ENCODE measurements at places on chromosomes 3 and 15. TPM values are rescaled to one million over a fixed set of nuclear protein-coding genes. Genes with fewer than 3 reads are reported as not detected.

Gene ROPN1
- not detected for total RNA-seq

GRCh38 chr3:169347597-169347996 lies 315.9 kb downstream of the MECOM start:
- no peaks in the 10 kb centered on the region for H3K27me3 ChIP-seq
- DNase-seq = no peak
- H3K4me1 ChIP-seq = no peaks in the 10 kb centered on the region
- no peaks in the 10 kb centered on the region for H3K36me3 ChIP-seq

Gene SNX33
- total RNA-seq = 3.5 TPM

DNA sequence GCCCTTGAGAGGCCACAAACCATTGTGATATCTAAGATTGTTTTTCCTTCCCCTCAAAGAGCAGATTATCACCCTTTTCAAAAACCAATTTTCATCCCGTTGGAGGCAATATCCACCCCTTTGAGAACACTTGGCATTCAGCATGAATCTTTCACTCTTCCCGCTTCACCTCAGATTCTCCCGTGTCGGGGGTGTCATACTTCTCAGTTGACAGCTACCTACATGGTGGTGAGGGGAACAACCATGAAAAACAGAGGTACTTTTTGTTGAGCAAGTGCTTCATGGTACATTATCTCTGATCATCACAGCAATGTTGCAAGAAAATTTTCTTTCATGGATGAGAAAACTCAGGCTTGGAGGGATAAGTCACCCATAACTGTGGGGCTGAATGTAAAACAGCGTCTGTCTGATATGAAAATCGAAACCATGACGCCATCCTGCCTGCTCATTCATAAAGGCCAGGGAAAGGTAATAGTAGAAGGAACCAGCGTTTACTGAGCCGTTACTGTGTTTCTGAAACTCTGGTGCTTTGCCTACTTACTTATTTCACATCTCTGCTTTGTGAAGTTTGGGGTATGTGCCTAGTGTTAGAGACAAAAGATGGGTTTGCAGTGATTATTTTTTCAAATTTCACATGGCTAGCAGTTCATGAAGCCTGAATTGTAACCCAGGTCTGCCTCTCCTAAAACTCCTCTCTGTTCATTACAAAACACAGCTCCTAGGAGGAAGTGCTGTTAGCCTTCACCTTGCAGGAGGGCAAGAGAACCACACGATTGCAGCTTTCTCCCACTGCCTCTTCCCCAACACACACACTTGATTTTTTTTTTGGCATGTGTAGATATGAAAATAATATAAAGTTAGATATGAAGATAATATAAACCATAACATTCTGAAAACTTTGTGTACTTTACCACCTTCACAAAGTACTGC lies 35.4 kb downstream of the SV2B start:
- no peak for DNase-seq
- H3K27ac ChIP-seq = no peak overlapping the region
- no peaks in the 10 kb centered on the region for H3K4me1 ChIP-seq
- no peaks in the 10 kb centered on the region for H3K36me3 ChIP-seq
- no peak overlapping the region for H3K4me3 ChIP-seq
- peaks cover under 1% of the 10 kb centered on the region for H3K27me3 ChIP-seq

DNA sequence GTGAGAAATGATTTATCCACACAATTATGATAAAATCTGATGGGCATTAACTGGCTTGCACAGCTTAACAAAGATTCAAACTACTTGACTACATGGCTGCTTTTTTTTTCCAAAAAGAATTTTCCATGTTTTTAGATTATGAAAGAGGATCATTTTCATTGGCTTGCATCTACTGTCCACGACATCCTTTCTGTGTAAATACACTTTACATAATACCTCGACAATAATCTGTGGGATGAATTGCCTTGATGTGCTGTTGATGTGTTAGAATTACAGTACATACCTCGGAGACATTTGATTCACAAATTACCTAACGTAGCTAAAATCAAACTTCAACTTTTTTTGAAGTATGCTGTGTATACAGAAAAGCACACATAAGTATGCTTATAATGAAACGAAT lies 104.4 kb downstream of the PPP2R3A start:
- no peak overlapping the region for H3K4me3 ChIP-seq

DNA sequence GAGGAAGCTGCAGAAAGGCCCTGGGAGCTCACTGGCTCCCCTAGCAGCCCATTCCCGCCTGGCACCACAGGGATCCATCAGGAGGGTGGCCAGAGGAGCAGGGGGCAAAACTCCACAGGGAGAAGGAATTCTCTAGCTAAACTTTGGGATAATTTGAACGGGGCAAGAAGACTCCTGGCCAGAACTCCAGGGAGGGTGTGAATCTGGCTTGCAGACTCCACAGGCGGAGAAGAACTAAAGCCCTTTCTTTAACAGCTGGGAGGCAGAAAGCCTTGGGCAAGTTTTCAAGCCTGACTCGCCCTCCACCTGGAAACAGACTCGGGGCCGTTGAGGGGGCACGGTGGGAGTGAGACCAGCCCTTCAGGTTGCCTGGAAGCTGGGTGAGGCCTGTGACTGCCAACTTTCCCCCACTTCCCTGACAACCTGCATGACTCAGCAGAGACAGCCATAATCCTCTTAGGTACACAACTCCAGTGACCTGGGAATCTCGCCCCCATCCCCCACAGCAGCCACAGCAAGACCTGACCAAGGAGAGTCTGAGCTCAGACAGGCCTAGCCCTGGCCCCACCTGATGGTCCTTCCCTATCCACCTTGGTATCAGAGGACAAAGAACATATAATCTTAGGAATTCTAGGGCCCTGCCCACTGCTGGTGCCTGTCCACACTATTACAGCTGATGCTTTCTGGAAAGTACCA lies 28.6 kb downstream of the SLC27A2 start:
- no peaks in the 10 kb centered on the region for H3K36me3 ChIP-seq
- no peak overlapping the region for H3K4me3 ChIP-seq
- H3K4me1 ChIP-seq = no peaks in the 10 kb centered on the region
- no peak overlapping the region for H3K27ac ChIP-seq

DNA sequence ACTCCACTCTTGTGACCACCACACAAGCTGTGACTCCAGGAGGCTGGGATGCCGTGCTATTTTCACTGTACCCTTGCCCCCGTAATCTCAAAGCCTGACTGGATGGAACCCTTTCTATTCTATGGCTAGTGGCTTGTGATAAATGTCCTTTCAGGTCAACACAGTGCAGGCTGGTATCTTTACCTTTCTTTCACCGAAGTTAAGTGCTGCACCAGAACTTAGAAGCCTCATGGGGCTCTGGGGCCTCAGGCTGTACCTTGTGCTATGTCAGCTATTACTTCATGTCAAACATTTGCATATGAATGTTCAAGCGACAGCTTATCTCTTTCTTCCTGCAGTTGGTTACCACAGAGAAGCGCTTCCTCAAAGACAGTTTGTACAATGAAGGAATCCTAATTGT lies 66.8 kb downstream of the RPL39L start:
- H3K36me3 ChIP-seq = peaks cover 77% of the 10 kb centered on the region
- H3K4me3 ChIP-seq = no peak overlapping the region
- H3K4me1 ChIP-seq = peaks cover 3% of the 10 kb centered on the region
- no peaks in the 10 kb centered on the region for H3K27me3 ChIP-seq

Gene ANKRD63
- not detected for total RNA-seq

DNA sequence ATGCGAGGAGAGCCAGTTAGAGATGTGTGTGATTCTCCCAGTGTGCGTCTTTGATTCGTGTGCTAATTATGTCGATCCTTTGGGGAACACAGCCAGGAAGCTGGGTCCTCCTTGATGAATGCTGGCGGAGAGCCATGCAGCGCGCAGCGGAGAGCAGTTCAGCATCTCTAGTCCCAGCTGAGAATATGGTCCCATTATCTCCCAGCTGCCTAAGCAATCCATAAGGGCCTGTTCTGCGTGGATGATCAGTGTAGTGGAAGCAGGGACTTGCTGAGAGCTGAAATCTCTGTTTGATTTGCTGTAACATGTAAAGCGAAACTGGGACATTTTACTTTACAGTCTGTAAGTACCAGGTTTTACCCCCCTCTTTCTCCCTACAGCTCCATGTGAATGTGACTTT lies 412.7 kb downstream of the CNTN4 start:
- H3K4me3 ChIP-seq = no peak overlapping the region
- H3K4me1 ChIP-seq = no peaks in the 10 kb centered on the region
- no peak overlapping the region for H3K27ac ChIP-seq
- no peaks in the 10 kb centered on the region for H3K36me3 ChIP-seq
- DNase-seq = no peak
- no peaks in the 10 kb centered on the region for H3K27me3 ChIP-seq

- no peaks in the 10 kb centered on the region for H3K4me1 ChIP-seq
- no peak overlapping the region for H3K27ac ChIP-seq
- no peaks in the 10 kb centered on the region for H3K36me3 ChIP-seq
- H3K27me3 ChIP-seq = no peaks in the 10 kb centered on the region
Measured at GRCh38 chr3:117036259-117036799, 326.8 kb downstream of the TUSC7 start.

- H3K4me1 ChIP-seq = no peaks in the 10 kb centered on the region
- no peak overlapping the region for H3K4me3 ChIP-seq
- no peak for DNase-seq
- no peak overlapping the region for H3K27ac ChIP-seq
Measured at GRCh38 chr15:99185414-99186130, 63.8 kb downstream of the TTC23 start.

Gene DCUN1D1
- total RNA-seq = 61.3 TPM

Gene CLDN16
- total RNA-seq = not detected

DNA sequence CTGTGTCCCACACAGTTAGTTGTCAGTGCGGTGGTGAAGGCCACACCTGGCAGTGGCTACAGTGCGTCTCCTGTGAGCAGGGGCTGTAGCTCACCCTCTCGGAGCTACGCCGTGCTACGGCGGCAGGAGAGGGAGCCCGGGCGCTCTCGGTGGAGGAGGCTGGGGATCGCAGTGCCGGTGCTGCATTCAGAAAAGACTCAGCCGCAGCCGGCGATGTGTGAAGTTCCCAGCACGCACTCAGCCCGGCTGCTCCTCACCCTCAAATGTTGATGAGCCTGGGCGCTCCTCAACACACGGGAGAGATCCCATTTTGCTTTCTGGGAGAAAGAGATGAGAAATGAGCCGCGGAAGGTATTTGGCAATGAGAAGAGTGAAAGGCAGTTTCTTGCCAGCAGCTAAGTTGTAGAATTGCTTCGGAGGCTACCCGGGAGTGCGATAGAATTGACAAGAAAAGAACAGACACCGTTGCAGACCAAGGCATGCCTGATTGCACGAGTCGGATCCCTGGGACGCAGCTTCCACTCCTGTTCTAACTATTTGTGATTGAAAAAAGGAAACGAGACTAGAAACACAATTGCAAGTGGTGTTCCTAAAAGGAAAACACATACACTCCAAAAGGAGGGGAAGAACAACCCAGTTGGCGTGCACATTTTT lies at the start of gene UNC13C:
Gene UNC13C (plus strand): TSS at position 189 of the 654 bp plus-strand sequence. CDS start 34,463 bp downstream, outside the sequence.
- no peaks in the 10 kb centered on the region for H3K36me3 ChIP-seq
- no peak for DNase-seq
- no peaks in the 10 kb centered on the region for H3K27me3 ChIP-seq

Gene GP9
- total RNA-seq = not detected

Measured in CD8-positive, alpha-beta memory T cell (primary cell).